ENCODE measurements at places on chromosomes 13 and 19. TPM values are rescaled to one million over a fixed set of nuclear protein-coding genes. Genes with fewer than 3 reads are reported as not detected.

The GFY gene
- not detected for total RNA-seq

The GPC6 gene
- 8.4 TPM for total RNA-seq

The PSG2 gene
- 0.29 TPM for total RNA-seq

The SERTM1 gene
- total RNA-seq, result not detected

The ZSCAN4 gene
- total RNA-seq, result not detected

The PLIN3 gene
- 267 TPM for total RNA-seq

The NALCN gene
- 1.8 TPM for total RNA-seq

The ONECUT3 gene
- not detected for total RNA-seq

The KLF1 gene
- total RNA-seq, result not detected

The C19orf81 gene
- total RNA-seq, result not detected

The CGB8 gene
- not detected for total RNA-seq

The TSPAN16 gene
- not detected for total RNA-seq

The PODNL1 gene
- total RNA-seq, result 8.9 TPM

The SIGLEC14 gene
- total RNA-seq, result not detected

The FLT3LG gene
- total RNA-seq, result 6.2 TPM

The CFAP97D2 gene
- not detected for total RNA-seq

The RELB gene
- total RNA-seq, result 14.9 TPM

The RNF17 gene
- not detected for total RNA-seq

The OR7D2 gene
- total RNA-seq, result not detected

The NAPSA gene
- 1.2 TPM for total RNA-seq

The UBXN6 gene
- total RNA-seq, result 92.8 TPM

The GARIN5A gene
- not detected for total RNA-seq

The GNG7 gene
- under 0.01 TPM for total RNA-seq

The HSD17B14 gene
- total RNA-seq, result 2.3 TPM

The FFAR1 gene
- total RNA-seq, result not detected

The MRPS12 gene
- 52.5 TPM for total RNA-seq

The OR7C1 gene
- total RNA-seq, result not detected

The CYP4F8 gene
- total RNA-seq, result not detected

The VRK3 gene
- 38.1 TPM for total RNA-seq

The SPACA6 gene
- total RNA-seq, result 21.4 TPM

The ZNF578 gene
- total RNA-seq, result 0.58 TPM

The HS6ST3 gene
- total RNA-seq, result not detected

The PCDH17 gene
- not detected for total RNA-seq

The LILRB2 gene
- total RNA-seq, result not detected

The CALM3 gene
- total RNA-seq, result 350 TPM

The RXFP2 gene
- not detected for total RNA-seq

The DIRAS1 gene
- 0.35 TPM for total RNA-seq

The KATNAL1 gene
- total RNA-seq, result 12.1 TPM

The ZNF730 gene
- total RNA-seq, result under 0.01 TPM

The GJB2 gene
- total RNA-seq, result 1.4 TPM

The ATP8B3 gene
- total RNA-seq, result 5.0 TPM

The S1PR2 gene
- total RNA-seq, result 8.5 TPM

The MUC16 gene
- total RNA-seq, result not detected

The ZNF544 gene
- total RNA-seq, result 40.4 TPM

The SRRM5 gene
- not detected for total RNA-seq

The FOXA3 gene
- not detected for total RNA-seq

The LDLR gene
- 327 TPM for total RNA-seq

All from myometrial cell (primary cell).